ENCODE measurements at places on chromosomes 1 and 21. TPM values are rescaled to one million over a fixed set of nuclear protein-coding genes. Genes with fewer than 3 reads are reported as not detected.

DNA sequence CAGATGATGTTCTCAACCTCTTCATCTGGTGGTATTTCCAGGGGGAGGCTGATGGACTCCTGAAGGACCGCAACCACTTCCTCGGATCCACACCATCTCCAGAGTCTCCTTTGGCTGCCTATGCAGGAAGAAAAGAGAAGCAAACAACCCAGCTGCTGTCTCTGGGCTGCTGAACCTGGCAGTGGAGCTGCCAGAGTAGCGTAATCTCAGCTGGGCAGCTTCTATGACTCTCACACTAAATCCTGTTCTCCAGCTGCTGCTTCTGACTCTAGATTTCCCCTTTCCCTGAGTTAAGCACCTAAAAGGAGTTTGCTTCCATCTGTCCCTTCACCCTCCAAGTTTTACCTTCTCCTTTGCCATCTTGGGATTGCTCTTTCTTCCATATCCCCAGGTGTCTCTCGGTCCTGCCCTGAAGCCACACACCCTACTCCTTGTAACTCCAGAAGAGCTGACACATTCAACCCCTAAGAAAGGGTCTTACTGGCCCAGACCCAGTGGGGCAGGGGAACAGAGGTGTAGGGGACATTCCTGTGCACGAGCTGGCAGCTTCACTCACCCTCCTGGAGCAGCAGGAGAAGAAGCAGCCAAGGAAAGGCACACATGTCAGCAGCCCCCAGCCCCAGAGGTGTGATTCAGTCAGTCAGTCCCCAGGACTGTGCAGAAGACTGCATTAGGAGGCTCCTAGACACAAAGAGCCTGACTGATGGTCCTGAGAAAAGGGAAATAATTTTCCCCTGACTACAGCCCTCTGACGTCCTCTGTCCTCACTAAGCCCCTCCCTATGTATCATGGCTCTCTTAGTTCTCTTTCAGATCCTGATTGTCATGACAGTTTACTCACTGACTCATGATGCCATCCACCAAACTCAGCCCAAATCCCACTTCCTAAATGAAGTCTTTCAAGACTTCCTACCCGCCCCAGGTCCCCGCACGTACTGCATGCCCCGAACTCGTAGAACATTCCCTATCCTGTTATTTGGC lies at the start of gene SLAMF9:
Gene SLAMF9 (minus strand): TSS at position 702 of the 980 bp plus-strand sequence. CDS start 100 bp downstream, at position 602.
- DNase-seq, result no peak

DNA sequence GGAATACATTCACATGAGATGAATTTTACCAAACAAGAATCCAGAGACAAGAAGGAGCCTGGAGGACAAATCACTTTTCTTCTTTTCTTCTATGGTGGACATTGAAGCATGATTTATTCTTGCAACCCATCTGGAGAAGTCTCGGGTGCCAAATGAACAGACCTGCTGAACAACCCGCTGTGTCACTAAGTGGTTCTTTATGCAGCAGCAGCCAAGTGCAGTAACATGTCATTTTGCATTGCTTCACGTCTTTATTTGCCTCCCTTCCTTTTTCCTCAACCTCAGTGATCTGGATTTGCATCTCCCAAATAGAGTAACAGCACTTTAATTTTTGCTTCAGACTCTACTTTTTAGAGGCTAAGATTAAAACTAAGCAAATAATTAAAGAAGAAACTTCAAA lies 50.0 kb upstream of the TENT5C start:
- no peak for DNase-seq

GRCh38 chr1:9207086-9207485 lies 27.5 kb upstream of the H6PD start:
- no peak for DNase-seq

- DNase-seq, result no peak
Measured at GRCh38 chr1:235720544-235720943, 71.0 kb upstream of the GNG4 start.

DNA sequence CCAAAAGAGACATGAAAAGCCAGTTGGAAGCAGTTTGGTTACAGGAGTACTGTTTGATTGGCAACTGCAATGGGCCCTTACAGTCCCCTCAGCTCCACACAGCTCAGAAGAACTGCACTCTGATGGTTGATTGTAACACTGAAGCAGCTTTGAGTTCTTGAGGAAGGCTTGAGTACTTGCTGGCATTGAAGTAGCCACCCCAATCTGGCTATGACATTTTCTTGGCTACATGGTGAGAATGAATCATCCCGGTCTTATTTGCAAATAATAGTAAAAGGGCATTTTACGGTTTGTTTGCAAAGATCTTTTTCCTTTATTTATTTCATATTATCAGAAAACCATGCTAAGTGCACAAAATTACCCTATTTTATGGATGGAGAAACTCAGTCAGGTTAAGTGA lies 159.7 kb upstream of the BEND5 start:
- DNase-seq, result no peak

- no peak for DNase-seq
Measured at GRCh38 chr1:46942086-46942485, 810 bp upstream of the CYP4A11 start.

The ADORA1 gene
- polyA plus RNA-seq, result 4.9 TPM

The ANKRD35 gene
- polyA plus RNA-seq, result 2.1 TPM

The HMGCS2 gene
- 70.2 TPM for polyA plus RNA-seq

The SPRR2G gene
- polyA plus RNA-seq, result not detected

Data from renal cortex interstitium (tissue), 15 donors.